Mucosa of descending colon (tissue), 3 donors: ENCODE measurements at places on chromosomes 2 and 18. TPM values are rescaled to one million over a fixed set of nuclear protein-coding genes. Genes with fewer than 3 reads are reported as not detected.

Gene SNTG2
- total RNA-seq, result 2.8 TPM

Gene CNDP1
- 0.32 TPM for total RNA-seq

Gene ALK
- total RNA-seq, result 0.07 TPM

Gene CRYGD
- total RNA-seq, result not detected

Gene DPP4
- 18.3 TPM for total RNA-seq

Gene ANKRD30B
- 0.34 TPM for total RNA-seq

Gene MBP
- 37.9 TPM for total RNA-seq

Gene CHRNG
- not detected for total RNA-seq

Gene GPR75
- total RNA-seq, result 2.9 TPM

Gene CNTNAP5
- total RNA-seq, result 3.3 TPM

Gene DNAH6
- 1.2 TPM for total RNA-seq
